ENCODE measurements at places on chromosomes 5 and 9.

- no peak for DNase-seq
Measured at GRCh38 chr9:37540634-37541033, 35.5 kb downstream of the FBXO10 start.

DNA sequence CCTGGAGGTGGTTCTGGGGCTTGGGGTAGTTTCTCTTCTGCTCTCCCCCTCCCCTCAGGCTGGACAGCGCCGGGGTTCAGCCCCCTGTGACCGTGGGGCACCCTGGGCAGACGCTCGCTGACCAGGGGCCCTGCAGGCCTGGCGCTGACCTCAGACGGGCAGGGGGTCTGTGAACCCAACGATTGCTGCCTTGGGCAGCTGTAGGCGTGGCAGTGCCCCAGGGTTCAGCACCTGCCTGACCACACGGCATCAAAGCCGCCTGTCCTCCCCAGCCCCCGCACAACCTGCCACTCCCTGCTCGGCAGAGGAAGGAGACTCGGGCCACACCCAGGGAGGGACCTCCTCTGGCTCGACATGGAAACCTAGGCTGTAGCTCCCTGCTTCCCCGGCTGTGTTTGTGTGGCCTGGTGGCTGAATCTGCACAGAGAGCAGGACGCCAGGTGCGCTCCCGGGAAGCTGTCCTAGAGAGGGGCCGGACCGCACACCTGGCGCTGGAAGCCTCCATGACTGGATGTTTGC, 12.2 kb downstream of the LCN12 start:
- DNase-seq: peak; percentile 86

GRCh38 chr5:1510631-1511030, 13.1 kb downstream of the LPCAT1 start:
- no peak for DNase-seq

DNA sequence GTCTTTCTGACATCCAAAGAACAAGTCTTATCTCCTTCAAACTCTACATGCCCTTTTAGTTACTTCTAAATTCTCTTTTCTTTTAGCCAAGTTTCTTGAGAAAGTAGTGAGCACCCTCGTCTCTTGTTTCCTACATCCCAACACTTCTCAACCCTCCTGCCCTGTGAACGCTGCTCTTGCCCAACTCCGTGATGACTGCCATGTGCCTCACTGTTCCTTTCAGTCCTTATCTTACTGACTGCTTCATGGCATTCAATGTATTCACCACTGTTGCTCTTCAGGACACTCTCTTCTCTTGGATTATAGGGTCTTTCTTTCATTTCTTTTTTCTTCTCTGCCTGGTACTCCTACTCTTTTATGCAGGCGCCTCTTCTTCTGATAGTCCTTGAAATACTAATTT, 14.8 kb downstream of the C9 start:
- DNase-seq: no peak

DNA sequence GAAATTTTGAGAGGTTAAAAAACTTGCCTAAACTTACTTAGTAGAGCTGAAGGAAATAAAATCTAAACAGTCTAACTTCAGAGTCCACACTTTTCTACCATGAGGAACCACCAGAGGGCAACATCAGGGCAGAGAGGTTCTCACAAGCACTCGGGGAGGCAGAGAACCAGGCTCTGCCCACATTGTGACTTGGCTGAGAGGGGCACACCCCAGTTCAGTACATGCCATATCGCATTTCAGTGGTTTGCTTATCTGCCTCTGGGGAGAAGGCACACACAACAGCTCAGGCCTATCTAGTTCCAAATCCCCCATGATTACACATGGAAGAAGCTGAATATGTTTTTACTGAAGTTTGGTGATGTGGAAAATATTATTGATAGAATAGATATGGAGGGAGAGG, 49.2 kb downstream of the EQTN start:
- DNase-seq: peak; percentile 22

DNA sequence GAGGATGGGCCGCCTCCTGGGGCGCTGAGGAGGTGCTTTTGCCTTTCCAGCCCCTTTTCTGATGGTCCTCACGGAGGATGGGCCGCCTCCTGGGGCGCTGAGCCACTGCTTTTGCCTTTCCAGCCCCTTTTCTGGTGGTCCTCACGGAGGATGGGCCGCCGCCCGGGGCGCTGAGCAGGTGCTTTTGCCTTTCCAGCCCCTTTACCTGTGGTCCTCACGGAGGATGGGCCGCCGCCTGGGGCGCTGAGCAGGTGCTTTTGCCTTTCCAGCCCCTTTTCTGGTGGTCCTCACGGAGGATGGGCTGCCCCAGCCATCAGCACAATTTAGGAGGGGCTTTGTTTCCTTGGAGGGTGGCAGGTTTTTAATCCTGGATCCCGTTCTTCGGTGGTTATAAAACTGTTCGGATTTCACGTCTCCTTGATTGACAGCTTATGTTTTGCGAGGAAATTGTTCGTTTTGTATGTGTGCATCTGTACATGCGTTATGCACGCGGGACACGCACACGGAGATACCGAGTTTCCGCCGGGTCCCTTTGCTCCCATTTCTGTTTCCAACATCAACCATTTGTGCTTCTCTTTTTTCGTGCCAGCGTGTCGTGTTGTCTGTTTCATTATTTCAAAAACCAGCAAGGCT, 34.7 kb upstream of the SLC9A3 start:
- no peak for DNase-seq

GRCh38 chr5:122779451-122779850, 4.6 kb downstream of the SNX2 start:
- DNase-seq: no peak

DNA sequence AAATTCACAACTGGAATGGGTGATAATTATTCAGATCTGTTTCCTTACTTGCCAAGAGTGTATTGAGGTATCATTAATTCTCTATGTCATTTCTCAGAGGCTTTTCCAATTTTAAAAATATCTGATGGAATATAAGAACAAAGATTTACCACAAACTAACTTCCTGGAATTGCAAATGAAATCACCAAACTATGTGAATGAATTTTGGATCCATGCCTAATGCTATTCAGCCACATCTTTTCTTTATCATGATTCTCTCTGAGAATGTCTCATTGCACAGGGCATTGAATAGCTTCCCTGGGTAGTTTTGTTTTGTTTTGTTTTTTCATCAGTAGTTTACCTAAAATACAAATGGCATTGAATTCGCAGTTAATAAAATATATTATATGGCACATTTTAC, 146.9 kb upstream of the FBN2 start:
- no peak for DNase-seq

GRCh38 chr9:17219261-17219660, 84.4 kb downstream of the CNTLN start:
- no peak for DNase-seq

DNA sequence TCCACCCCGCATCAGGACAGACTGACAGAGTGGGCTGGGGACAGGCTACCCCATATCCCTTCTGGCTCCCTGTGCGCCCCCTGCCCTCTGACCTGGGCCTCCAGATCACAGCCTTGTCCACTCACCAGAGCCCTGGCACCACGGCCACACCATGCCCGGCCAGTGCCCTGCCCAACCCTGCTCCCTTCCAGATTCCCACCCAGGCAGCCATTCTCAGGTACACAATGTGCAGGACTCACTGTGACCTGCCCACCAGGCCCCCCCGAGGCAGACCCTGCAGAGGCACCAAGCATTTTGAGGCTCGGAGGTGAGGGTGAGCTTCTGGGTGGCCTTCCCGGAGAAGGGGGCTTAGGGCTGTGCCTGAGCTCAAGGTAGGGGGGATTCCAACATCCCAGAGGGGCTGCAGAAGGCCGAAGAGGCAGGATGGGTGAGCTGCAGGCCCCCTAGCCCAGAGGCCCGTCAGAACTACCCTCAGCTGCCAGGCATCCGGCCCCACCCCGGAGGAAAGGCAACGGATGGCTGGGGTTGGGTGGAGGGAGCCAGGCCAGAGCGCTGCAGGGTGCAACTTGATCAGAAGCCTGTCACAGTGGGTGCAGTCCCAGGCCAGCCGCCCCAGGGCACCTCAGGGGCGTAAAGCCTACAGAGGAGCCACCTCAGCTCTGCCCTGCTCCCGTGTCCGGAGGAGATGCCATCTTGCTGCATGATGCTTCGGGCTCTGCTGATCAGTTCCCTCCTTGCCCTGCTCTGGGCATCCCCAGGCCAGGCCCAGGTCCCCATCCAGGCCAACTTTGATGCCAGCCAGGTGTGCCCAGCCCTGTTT, at the start of gene LCNL1:
Gene LCNL1, plus strand, starts transcription at position 762 of the 820 bp plus-strand sequence. CDS start 594 bp downstream, outside the sequence.
- DNase-seq: no peak

GRCh38 chr9:105114318-105114717, 130.1 kb upstream of the SLC44A1 start:
- DNase-seq: no peak

DNA sequence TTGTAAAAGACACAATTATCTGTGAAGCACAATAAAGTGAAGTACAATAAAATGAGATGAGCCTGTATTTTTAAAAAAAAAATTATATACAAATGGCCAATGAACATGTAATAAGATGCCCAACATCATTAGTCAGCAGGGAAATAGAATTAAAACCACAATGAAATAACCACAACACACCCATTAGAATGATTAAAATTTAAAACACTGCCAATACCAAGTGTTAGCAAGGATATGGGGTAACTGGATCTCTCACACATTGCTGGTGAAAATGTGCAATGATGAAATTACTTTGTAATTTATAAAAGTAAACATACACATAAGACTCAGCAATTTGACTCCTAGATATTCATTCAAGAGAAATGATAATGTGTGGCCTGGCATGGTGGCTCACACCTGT, 62.8 kb downstream of the SHOC1 start:
- DNase-seq: no peak

DNA sequence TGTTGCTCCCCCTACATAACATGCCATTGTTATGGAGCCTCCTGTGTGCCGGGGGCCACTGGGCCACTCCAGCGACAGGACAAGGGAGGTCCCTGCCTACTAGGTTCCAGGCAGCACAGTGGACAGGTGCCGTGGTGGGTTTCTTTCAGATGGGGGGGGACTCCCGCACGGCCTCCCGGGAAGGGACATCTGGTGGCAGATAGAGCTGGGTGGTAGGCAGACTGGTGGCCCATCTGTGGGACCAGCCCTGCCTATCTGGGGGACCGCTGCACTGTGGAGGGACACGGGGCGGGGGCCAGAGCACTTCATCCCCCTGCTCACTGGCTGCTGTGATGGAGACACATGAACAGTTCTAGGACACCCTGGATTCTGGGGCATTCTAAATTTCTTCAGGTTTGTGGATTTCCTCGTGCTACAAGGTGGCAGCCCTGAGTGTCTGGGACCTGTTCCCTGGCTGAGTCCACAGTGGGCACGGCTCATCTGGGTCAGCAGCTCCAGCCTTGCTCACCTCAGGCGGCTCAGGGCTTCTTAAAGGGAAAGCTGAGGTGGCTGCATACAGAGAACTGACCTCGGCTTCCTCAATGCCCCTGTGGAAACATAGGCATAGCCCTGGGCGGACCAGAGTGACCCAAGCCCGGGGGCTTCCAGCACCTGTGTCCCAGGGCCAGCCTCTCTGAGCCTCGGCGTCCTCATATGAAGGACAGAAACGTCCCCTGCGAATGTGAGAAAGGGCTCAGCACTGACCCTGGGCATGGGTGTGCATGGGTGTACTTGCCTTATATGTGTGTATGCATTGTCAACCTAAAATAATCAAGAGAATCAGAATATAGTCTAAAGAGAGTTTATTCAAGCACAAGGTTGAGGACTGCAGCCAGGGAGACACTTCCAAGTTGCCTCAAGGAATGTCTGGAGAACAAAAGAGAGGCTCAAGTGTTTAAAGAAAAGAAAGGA, 22.5 kb downstream of the FGD3 start:
- no peak for DNase-seq

- no peak for DNase-seq
Measured at GRCh38 chr9:10566848-10567247, 46.0 kb downstream of the PTPRD start.

DNA sequence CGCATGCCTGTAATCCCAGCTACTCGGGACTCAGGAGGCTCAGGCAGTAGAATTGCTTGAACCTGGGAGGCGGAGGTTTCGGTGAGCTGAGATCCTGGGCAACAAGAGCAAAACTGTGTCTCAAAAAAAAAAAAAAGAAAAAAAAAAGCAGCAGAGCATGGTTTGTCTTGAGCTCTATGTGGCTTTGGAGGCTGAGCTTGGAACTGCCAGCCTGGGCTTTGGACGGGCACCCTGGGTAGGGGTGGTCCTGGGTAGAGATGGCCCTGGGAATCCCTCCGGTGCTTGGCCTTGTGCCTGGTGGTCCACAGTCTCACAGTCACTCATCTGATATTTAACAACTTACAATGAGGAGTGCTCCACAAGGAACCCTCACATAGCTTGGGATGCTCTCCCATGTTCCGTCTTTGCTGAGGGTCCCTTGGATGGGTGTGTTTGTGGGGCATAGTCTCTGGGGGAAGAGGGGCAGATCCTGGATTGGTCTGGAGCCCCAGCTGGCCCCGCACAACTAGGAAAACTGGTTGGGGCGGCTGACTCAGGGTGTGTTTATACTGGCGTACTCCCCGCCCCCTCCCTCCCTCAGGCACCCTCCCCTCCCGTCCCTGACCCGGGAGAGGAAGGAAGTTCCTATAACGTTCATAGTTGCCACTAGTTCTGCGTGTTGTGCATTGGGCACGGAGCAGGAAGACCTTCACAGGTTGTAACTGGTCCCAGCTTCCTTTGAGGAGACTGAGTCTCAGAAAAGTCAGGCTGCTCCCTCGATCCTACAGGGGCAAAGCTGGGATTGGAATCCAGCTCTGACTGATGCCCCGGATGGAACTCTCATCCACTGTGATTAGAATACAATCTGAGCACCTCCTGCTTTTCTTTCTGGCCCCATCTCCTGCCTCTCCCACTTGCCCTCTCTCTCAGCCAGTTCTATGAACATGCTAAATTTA, 11.2 kb downstream of the IER5L start:
- DNase-seq: no peak

DNA sequence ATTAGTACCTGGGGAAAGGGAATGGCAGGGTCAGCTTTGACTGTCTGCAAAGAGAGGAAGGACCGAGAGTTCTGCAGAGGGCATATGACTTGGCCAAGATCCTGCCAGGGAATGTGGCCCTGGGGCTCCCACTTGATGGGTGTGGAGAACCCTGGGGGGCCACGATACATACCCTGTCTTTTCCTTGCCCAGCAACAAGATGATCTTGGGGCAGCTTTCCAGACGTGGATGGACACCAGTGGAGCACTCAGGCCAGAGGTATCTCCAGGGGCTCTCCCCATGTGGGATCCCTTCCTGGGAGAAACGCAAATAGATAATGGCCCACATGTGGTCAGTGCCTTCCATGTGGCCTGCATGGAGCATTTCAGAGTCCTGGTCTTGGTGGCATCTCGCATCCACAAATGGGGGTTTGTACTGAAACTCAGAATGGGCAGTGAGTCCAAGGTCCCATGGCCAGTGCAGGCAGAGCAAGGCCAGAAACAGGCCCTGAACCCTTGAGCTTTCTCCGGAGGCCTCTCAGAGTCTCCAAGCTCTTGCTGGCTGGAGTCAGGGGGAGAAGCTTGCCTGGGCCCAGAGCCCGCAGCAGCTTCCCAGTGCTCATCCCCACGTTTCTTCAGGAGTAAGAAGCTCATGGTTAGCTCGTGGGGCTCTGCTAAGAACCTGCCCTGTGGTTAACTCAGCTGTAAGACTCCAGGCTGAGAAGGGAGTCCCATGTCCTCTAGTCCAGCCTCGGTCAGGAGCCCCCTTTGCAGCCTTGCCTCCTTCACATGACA, 18.3 kb upstream of the ORM1 start:
- no peak for DNase-seq

GRCh38 chr5:108214857-108215256, 167.0 kb downstream of the FBXL17 start:
- no peak for DNase-seq

- DNase-seq: no peak
Measured at GRCh38 chr5:60993875-60994571, 49.0 kb downstream of the NDUFAF2 start.

- DNase-seq: no peak
Measured at GRCh38 chr9:13873203-13873602, 440.7 kb downstream of the NFIB start.
